ENCODE measurements at places on chromosomes 5 and 9. TPM values are rescaled to one million over a fixed set of nuclear protein-coding genes. Genes with fewer than 3 reads are reported as not detected.

Gene STKLD1
- total RNA-seq, result not detected

Gene TIMD4
- total RNA-seq, result not detected

Gene NXNL2
- total RNA-seq, result 0.52 TPM

- DNase-seq, result peak; percentile 79
These were observed 91.8 kb upstream of the FER start for GRCh38 chr5:108655750-108656450.

GRCh38 chr5:172106511-172107356 is 81.3 kb downstream of the STK10 start:
- DNase-seq, result peak; percentile 56

DNA sequence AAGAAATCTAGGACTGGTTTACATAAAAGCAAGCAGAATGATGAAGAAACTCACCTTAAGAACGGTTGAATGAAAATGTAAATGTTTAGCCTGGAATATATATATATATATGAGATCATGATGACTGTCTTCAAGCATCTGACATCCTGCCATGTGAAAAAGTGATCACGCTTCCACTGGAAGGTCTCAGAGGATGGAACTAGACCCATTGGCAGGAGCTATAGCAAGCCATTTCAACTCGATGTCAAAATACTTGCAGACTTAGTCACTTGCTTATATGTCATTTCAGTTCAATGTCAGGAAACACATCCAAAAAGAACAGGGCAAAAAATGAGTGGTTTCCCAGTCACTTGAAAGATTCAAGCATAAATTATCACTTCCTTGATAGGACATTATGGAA is 22.2 kb upstream of the TMEM161B start:
- peak; percentile 70 for DNase-seq

DNA sequence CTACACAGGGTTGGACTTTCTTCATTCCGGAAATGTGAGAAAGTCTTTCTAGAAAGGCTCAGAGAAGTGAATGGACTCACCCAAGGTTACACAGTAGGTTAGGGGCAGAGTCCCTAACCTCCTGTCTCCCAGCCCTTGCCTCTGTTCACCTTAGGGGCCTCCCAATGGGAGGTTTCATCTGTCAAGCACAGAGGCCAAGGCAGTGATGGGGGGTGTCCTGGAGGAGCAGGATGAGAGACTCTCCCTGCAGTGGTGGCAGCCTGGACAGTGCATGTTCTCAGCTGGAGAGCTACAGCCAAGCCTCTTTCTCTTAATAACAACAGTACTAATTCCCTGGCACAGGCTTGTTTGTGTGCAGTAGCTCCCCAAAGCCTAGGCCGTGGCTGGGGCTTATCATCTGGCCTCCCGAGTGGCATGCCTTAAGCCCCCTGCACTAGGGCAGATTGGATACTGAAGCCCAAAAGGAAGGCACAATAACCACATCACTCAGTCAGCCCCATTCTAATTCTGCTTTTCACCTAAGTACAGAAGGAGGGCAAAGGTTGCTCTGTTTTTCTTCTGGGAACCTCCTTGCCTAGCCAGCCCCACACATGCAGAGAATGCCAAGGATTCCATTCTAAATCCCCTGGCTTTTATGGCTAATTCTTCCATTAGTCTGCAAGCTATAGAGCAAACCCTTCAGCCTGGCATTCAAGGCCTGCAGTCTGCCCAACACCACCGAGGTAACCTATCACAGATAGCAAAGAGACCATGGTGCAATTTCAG is 50.2 kb upstream of the XPA start:
- DNase-seq, result no peak

- no peak for DNase-seq
These were observed 452.9 kb upstream of the ZNF608 start for GRCh38 chr5:125199373-125199772.

DNA sequence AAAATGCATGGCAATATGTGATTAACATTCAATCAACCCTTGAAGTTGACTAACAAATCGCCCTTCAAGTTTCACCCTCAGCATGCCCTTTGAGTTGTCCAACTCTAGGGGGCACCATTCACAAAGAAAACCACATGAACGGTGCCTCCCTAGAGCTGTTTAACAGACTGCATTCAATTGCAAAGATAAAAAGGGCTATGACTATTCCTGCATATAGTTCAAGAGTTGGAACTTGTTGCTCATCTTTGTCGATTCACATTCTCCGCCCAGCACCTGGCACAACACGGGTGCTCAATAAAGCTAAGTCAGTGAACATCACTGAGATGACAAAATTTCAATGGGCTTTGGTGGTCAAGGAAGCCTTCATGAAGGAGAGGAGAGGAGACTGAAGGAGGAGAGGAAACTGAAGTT is 69.6 kb upstream of the SLC30A5 start:
- DNase-seq, result peak; percentile 52

DNA sequence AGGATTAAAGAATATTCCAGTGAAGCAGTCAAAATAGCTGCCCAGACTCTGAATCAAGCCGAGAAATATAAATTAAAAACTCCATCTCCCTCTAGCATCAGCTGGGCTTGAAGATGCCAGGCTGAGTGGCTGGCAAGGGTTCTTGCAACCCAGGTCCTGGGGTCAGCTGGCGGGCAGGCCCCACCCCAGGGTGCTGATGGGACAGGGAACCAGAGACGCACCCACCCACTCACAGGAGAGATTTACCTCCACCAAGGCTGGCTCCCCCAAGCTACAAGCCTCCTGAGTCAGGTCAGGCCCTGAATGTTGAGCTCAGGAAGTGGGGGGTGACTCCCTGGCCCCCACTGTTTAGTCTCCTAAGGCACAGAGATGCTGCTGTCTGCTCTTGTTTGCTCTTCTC is 83.9 kb upstream of the HSPA9 start:
- DNase-seq, result no peak

DNA sequence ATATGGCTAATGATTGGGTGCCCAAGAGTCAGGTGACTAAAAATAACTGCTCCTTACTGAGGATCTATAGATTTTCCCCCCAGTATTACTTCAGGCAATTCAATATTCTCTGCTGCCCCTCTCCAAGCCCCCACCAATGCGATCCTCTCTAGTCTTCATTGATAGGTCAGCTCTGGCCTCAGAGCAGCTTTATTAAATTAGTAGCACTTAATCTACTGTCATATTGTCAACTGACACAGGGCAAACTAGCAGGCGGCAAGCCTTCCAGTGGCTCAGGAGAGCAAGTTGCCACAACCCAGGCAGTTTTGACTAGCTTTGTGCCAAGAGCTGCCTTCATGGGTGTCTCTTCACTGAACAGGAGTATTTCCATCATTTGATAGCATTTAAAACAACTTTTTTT is 462.9 kb downstream of the BNC2 start:
- DNase-seq, result no peak

GRCh38 chr5:133933169-133933509 is 35.3 kb downstream of the C5orf15 start:
- no peak for DNase-seq

Measured in M059J (cell line).